Upper lobe of right lung (tissue), 1 donor: ENCODE measurements at places on chromosomes 3 and 15. TPM values are rescaled to one million over a fixed set of nuclear protein-coding genes. Genes with fewer than 3 reads are reported as not detected.

DNA sequence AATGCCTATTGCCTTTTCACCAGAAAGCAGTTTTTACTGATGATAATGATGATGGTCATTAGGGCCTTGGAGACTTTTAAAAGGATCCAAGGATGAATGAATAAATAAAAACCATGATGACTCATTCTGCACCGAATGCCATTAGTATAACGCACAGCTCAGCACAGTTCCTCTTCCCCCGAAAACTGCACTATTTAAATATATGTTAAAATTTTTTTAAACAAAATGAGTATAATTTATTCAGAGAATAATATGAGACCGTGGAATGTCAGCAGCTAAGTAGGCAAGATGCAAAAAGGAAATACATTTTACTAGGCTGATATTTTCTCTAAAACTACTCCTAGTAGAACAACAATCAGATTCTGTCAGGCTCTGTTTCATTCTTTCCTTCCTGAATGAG is 83.4 kb upstream of the NANOGP8 start:
- DNase-seq = no peak

- no peak for DNase-seq
Measured at GRCh38 chr15:72237853-72238224, 6.8 kb upstream of the PKM start.

DNA sequence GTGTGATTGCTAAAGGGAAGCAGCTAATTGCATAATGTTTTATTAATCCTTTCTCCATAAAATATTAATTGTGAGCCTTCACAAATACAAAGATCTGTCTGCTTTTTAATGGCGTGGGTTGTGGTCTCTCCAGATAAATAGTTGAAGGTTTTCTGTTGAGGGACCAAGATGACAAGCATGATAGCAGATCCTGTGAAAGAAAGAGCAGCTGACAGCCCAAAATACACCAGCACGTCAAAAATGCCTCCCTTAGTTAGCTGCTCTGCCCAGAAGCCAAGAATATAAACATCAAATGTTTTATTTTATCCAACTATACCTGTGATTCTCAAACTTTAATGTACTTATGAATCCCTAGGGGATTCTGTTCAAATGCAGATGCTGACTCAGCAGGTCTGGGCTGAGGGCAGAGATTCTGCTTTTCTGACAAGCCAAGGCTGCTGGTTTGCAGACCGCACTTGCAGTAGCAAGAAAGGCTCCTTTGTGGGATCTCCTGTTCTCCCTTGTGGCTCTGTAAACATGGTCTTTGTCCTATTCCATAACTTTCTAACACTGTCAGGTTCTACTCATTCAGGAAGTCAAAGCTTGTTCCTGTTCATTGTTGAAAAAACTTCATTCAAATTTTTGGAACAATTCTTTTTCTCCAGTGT is 119.1 kb upstream of the SLC25A36 start:
- DNase-seq = no peak

- DNase-seq = no peak
Measured at GRCh38 chr15:40917585-40917984, 11.6 kb upstream of the DLL4 start.

DNA sequence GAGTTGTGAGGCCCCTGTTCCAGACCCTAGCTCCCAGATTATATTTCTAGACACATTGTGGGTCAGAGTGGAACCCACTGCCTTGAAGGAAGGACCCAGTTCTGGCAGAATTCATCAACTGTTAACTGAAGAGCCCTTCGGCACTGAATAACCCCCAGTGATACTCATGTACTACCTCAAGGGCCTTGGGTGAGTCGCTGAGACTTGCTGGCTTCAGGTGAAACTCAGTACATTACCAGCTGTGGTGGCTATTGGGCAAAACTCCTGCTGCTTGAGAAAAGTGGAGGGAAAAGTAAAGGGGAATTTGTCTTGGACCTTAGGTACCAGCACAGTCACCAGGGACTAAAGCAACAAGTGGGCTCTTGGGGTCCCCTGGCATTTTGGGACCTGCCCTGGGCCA is 394.9 kb upstream of the EPHA3 start:
- no peak for DNase-seq

DNA sequence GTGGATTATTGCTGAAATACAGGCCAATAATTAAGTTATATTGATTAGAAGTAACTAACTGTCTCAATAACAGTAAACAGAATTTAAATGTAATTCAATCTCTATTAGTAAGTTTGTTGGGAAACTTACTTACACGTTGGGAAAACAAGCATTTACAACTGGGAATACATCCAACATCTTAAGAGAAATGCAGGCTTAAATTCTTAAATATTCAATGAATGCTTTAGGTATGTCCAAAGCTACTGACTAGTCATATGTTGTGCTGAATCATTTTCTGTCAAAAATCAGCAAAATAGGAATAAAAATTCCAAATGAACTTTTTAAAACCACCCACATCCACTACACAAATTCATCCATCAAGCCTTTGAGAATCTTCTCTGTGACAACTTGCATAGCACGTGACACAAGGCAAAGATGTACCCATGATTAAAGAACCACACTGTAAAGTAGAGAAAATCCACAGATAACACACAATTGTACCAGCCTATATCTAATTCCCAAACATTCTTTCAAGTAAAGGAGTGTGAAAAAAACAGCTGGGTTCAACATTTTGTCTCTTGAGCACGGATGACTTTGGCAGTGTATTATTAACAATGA is 60.0 kb downstream of the NMNAT3 start:
- DNase-seq = no peak

- no peak for DNase-seq
Measured at GRCh38 chr3:9122732-9123364, 126.6 kb downstream of the SRGAP3 start.

- no peak for DNase-seq
Measured at GRCh38 chr3:155339052-155339451, 45.6 kb upstream of the STRIT1 start.

DNA sequence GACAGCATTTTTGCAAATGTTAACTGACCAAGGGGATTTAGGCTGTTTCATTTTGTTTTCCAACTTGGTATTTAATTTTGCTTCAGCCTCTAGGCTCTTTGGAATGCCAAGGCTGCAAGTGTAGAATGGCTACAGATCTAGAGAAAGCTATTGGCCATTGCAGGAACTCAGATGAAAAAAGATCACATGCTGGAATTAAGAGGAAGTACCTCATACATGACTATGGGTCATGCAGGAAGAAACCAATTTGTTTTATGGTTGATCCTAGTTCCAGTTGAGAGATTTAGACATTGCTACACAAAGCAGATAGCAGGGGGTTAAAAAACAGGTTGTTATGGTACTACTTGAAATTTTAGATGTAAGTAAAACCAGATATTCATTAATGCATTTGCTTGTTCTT is 12.7 kb upstream of the CLDN16 start:
- DNase-seq = no peak

DNA sequence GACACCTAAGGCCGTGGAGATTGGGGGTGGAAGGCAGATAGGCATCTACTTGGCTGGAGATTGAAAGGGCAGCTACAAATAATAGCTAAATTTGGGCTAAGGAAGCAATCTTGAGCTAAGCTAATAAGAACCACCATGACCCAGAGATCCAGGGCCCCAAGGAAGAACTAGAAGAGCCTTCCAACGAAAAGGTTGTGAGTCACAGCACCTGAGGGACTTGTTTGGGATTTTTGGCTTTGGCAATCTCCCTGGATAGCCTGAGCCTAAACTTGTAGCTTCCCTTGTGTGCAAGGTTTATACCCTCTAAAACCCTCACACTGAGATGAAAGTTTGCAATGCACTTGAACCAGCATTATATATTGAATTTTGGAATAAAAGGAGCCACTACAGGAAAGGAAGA is 364.0 kb upstream of the IL12A start:
- DNase-seq = no peak

GRCh38 chr3:122000936-122001605 is 21.0 kb downstream of the ILDR1 start:
- no peak for DNase-seq

DNA sequence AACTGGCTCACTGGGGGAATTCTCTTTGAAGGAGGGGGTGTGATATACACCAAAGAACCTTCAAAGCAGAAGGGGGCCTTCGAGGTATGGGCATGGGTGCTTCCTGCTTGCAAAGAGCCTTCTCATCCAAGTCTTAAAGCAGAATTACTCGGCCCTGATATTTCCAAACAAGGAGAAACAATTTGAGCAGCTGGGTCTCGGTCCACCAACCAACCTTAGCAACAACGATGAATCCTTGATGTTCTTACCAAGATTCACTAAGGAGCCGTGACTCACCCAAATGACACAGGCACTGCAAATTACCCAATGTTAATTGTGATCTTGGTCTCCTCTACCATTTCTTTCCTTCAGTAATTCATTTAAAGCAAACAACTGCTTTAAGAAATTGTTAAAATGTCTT is 7.7 kb downstream of the HOMER2 start:
- no peak for DNase-seq

ITPKA gene
- 0.67 TPM for total RNA-seq

ARRDC4 gene
- 31.6 TPM for total RNA-seq

RPL39L gene
- total RNA-seq = 3.9 TPM

ROBO2 gene
- 27.1 TPM for total RNA-seq
